Activated CD4-positive, alpha-beta T cell treated with anti-CD3 and anti-CD28 coated beads, Interleukin-2, Interleukin-6, amounts not matched to agents 100 ng/mL and 50 ng/mL, durations not matched to agents 16 hours and 8 hours (primary cell): ENCODE measurements at places on chromosomes 6 and 20.
A peak's percentile ranks its signal among the peaks of the same experiment; 100 is the strongest.

DNA sequence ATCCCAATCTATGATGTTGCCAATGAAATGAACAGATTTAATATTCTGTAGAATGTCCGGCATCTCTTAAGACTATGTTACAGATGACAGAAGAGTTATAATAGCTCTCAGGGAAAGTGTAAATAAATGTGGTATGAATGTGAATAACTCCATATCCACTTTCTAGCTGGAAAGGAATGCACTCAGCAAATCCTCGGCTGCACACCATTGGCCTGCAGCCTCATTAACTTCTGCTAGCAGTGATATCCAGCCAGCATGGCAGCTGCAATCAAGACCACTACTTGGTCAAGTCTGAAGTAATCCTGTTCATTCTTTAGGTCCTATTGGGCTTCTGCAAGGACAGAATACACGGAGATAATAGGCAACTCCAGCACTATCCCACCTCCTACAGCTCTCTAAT is 17.3 kb upstream of the MICA start:
- no peak for DNase-seq

- DNase-seq: no peak
Measured at GRCh38 chr20:32135983-32136515, 26.5 kb downstream of the TM9SF4 start.

GRCh38 chr20:6053776-6054688 is at the start of gene LRRN4:
Gene LRRN4 (minus strand): TSS chr20:6054060. CDS start chr20:6052799, 1,261 bp downstream.
- DNase-seq: no peak

GRCh38 chr6:17182961-17183360 is 81.1 kb downstream of the STMND1 start:
- no peak for DNase-seq

DNA sequence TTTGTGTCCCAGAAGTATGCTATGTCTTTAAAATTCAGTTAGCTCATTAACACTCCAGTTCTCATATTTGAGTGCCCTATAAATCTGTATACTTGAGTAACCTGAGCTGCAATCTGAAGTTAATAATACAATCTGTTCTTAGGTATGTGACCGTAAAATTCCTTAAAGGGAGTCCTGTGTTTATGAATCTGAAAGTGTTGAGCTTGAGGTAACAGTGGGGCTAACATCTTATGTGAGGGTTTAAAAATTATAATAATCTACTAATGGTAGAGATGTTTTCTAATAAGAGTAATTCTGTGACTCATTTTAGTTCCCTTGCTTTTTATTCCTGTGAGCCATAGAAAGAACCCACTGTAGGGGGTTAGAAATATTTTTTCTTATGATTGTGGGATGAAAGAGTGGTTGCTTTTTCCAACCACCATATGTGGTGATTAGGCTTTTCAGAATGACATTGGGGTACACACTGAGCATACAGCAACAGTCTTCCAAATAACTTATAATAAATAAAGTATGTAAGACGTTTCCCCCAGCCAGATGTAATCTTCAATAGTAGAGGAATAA is 121.2 kb downstream of the BCKDHB start:
- no peak for DNase-seq

GRCh38 chr6:40678941-40679340 is 91.8 kb upstream of the LRFN2 start:
- DNase-seq: no peak

DNA sequence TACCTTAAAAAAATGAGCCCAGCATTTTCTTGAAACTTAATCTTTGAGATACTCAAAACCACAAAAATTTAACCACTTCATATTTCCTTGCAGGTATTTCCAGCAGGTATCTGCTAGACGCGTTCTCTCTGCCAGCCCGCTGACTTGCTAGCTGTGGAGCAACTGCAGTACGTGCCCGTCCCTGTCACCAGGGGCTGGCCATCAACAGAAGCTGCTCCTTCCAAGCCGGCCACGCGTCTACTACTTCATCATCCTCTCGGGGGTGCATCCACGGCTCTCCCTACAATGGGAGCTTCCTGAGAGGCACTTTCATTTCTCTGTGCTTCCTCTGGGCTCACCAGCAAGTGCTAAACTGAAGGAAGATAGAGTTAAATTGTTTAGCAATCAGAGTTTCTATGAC is 132.4 kb downstream of the DTNBP1 start:
- DNase-seq: no peak

DNA sequence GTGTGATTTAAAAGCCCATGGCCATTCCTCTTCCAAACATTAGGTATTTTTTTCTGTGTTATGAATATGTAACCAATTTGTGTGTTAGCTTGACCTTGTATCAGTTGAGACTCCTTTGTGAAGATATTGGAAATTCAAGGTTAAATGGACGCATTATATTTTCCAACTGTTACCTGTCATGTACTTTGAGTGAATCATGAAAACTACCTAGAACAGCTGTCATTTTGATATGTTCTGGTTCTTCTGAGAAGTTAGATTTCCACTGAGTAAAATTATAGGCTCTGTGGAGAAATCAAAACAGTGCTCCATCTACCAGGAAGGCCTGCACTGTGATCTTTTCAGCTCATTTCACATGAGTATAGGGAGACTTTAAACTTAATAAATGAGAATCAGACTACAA is 470.0 kb downstream of the NKAIN2 start:
- no peak for DNase-seq

DNA sequence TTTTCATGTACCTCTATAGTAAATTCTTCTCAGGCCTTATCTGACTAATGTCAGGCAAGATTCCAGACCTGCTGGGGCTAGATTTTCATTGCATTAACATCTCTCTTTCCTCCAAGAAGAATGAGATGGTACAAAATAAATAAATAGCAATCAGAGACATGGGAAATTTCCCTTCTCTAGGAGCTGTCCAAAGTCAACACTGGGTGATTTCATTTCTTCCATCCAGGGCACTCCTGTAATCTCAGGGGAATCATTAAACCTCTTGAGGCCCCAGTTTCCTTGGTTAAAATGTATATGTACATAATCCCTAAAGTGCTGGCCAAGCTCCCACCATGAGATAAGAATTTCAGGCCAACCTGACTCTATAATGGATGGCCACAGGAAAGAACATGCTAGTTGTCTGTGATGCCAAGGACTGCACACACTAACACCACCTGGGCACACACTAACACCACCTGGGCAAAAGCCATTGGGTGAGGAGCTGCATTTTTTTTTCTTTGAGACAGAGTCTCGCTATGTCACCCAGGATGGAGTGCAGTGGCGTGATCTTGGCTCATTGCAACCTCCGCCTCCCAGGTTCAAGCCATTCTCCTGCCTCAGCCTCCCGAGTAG is 912 bp downstream of the IL17F start:
- DNase-seq: no peak

DNA sequence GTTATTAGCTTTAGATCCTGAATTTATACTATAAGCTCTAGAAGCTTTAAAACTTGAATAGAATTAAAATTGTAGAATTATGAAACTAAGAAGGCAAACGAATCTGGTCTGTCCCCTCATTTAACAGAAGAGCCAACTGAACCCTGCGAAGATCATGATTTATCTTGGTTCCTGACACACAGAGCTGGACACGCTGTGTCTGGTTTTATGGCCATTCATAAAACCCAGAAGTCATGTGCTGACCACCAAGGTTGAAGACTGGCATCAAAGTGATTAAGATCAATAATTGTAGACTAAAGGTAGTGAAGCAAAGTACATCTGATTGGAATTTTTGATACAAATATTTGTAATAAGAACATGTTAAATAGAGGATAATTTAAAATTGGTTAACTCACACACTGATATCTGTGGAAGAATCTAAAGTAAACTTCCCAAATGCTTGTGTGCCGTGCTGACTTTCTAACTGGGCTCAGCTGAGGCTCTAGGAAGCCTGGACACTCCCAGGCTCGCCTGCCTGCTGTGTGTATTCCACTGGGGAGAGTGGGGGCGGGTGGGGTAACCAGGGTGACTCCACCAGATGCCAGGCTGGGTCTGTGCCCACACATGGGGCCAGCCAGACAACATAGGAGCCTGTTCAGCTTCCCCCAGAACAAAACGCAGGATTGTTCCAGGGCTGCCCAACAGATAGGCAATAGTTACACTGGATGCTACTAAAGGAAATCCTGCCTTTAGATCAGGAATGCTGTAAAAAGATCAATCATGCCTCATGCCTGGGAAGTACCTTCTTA is 42.1 kb upstream of the SLC22A3 start:
- DNase-seq: no peak

- peak; percentile 86 for DNase-seq
Measured at GRCh38 chr20:38805502-38805957, at the start of gene PPP1R16B. Gene PPP1R16B (plus strand): TSS chr20:38805697. CDS start chr20:38835926, 30,229 bp downstream.

- DNase-seq: no peak
Measured at GRCh38 chr20:23147647-23147963, 61.5 kb upstream of the CD93 start.
